ENCODE measurements at places on chromosomes 7 and 10.

GRCh38 chr10:130171196-130171595 is 35.0 kb downstream of the GLRX3 start:
- peak; percentile 43 for DNase-seq

DNA sequence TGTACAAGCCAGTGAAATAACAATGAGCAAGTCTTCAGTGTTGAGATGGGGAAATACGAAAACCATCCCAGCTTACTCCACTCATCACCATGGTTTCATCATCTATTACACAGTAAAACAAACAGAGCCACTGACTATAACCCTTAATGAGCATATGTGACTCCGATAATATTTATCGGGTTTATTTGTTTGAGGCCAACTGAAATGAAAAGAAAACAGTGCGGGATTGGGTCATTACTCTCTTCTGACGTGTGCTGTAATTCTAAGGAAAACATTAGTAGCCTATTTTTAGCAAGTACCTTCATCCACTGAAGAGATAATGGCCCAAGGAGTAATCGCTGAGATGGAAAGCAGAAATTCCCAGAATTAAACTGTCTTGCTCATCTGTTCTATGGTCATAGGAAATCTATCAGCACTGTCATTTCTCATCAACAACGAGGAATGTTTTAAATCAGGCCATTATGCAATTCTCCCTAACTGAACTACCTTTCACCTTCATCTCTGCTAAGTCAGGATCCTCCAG is 716.5 kb downstream of the INHBA start:
- DNase-seq, result no peak

DNA sequence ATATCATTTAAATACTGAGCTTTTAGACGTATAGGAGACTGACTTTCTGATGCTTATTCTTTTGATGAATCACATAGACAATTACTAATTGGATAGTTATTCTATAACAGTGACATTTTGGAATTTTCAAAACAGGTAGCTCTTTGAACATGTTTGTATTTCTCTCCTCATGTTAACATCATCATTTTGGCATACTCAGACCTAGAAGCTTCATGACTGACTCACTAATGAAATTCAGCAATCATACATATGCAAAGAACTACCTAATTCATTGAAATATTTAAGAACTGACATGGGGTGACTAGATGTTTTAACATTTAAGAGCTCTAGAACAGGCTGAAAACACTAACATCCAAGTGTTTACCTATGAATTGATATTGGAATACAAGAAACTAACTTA is 192.3 kb downstream of the VTI1A start:
- DNase-seq, result no peak

DNA sequence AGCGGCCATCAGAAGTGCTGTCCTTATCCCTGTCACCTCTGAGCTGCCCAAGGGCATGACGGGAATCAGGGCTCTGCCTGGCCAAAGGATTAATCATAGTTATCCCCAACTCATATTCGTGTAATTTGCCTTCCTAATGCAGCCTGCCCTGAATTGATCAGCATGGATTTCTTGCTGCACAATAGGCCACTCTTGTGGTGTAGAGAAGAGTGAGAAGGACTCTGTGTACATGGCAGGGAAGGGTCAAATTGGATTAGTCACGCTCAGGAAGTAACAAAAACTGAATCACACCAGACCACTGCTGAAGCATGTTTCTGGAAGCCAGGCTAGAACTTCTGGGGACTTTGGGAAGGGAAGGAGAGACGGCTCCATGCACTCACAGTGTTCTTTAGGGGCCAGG is 227.0 kb downstream of the BUB3 start:
- DNase-seq, result no peak

- no peak for DNase-seq
Measured at GRCh38 chr7:101239191-101239950, 1.8 kb upstream of the CLDN15 start.

DNA sequence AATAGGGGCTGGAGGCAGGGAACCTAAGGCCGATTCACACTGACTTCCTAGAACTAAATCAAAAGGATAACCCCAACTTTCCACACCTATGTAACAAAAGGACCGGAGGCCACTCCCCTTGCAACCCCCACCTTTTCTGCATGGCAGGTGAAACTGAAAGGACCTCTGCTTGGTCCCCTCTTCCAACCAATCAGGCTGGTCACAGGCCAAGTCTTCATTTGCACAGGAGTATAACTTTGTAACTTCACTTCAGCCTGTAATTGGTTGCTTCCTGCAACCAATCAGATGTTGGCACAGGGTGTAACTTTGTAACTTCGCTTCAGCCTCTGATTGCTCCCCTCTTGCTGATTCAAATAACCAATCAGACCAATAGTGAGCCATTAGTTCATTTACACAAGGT is 190.0 kb downstream of the FAM107B start:
- DNase-seq, result peak; percentile 83

DNA sequence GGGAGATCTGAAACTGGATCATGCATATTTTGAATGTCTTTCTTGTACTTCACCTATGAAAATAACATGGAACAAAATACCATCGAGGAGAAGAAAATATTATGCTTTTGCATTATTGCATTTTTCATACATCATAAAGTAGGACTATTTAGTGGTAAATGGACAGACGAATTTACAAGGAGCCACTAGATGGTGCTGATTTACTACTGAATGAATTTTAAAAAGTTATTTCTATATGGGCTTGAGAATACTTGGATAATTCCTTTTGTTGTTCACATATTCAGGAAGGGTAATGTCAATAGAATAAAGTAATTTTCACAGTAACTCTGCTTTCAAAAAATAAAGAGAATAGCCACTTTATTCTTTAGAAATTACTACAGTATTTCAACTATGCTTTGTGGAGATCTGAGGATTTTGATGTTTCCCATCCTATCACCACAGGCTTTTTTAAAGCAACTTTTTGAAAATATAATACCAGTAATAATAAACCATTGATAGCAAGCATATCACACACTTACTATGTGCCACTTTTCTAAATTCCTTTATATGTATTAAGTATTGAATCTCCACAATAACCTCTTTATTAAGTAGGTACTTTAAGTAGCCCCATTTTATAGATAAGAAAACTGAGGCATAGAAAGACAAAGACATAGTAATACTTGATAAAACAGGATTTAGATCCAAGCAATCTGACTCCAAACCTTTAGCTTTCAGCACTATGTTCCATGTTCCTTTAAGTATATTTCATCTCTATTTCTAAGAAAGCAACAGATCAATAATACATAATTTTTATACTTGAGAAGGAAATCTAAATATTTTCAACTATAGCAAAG is 38.6 kb downstream of the NEBL start:
- no peak for DNase-seq

DNA sequence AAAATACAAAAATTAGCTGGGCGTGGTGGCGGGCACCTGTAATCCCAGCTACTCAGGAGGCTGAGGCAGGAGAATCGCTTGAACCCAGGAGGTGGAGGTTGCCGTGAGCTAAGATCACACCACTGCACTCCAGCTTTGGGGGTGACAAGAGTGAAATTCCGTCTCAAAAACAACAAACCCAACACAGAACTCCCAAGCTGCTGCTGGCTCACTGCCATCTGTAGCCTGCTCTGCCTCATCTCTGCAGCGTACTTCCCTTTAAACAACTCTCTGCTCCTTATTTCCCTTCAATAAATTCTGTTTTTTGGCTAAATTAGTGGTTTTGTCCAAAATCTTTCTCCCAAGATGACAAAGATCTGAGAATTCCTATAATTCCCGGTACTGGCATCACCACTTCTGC is 189.2 kb upstream of the GALNT17 start:
- no peak for DNase-seq

GRCh38 chr10:71534568-71535194 is 138.0 kb downstream of the CDH23 start:
- no peak for DNase-seq

GRCh38 chr10:33332183-33333065 is 2.0 kb downstream of the NRP1 start:
- no peak for DNase-seq

DNA sequence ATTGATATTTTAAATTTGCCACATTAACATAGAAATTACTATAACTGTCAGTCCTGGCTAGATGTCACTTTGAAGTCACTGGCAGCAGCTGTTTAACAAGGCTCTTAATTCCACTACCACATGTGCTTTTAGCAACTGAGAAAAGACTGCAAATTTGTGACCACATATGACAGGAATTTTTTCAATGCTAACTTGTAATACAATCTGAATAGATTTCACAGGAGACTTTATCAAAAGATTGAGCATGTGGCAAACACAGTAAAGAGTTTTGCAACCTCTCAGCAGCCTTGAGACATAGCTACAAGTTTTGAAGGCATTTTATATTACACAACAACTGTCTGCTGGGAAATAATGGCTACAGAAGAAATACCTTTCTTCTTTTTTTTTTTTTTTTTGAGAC is 73.0 kb downstream of the MICU1 start:
- no peak for DNase-seq

DNA sequence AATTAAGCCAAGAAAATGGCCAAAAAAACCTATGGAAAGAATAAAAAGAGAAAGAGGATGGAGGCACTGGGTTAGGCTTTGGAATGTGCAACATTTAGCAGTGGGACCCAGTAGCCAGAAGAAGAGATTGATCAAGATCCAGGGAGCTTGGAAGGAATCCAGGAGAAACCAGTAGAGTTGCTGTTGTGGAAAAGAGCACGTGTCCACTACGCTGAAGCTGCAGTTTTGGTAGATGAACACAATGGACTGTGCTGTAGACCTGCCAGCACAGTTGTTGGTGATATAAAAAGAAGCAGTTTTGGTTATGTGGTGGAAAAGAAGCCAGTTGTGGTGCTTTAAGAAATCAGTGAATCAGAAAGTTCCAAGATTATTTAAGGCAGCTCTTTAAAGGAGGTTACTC is 802.2 kb upstream of the POM121L12 start:
- DNase-seq, result no peak

- DNase-seq, result no peak
Measured at GRCh38 chr7:100588438-100588837, 2.3 kb downstream of the FBXO24 start.

- no peak for DNase-seq
Measured at GRCh38 chr10:132436861-132437410, 39.9 kb downstream of the PWWP2B start.

GRCh38 chr7:23247603-23248335 is 1.2 kb downstream of the GPNMB start:
- no peak for DNase-seq

DNA sequence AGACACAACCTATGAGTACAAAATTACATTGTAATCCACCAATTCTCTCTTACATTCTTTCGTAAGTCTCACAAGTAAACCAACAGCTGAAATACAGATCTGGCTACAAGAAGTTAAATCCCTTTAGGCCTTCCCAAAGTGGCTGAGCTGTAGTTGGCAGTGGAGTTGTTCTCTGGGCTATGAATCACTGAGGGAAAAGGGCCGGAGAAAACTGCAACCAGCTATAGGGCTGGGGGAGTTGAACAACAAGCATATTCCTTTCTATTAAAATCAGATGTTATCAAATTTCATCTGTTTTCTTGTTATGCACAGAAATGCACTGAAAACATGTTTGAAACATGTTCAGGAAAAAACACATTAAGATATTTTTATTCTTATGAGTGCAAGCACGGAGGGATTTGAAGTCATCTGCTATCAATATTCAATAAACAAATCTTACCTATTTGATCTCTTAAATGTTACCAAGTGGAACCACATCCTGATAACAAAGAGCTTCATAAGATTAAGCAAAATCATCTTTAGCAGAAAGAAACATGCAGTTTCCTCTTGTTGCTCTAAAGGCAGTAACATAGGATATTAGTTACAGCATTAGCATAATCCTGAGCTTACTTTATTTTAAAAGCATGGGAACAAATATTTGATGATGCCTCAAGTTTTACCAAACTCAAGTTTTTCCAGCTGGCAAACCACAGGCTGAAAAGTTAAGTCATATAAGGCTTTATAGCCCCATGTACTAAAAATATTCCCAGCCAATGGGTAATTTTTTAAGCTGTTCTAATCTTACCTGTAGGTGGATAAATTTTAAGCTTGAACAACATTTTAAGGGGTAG is 212.7 kb downstream of the TAX1BP1 start:
- DNase-seq, result peak; percentile 3

GRCh38 chr10:74103560-74104258 is 46.9 kb downstream of the AP3M1 start:
- DNase-seq, result peak; percentile 7

DNA sequence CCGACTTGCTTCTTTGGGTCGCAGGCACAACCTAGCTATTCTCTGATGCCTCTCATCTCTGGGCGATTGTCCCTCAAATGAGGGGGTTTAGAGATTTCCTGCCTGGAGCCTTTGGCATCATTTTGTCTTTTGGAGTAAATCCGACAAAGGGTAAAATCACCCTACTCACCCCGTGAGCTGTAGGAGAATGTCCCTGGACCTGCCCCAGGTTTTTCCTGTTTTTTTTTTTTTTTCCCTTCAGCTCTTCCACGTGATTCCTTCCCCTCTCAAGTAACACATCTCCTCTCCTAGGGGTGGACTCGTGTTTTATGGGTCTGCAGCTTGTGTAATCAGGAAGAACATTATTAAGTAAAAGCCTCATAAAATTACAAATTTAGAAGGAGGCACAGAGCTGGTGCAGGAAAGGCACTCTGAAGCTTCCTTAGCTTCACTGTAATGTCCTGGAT is 128.4 kb upstream of the ZNF746 start:
- no peak for DNase-seq

- no peak for DNase-seq
Measured at GRCh38 chr7:69090936-69091335, 507.3 kb upstream of the AUTS2 start.

GRCh38 chr10:127942811-127943210 is 35.9 kb downstream of the PTPRE start:
- no peak for DNase-seq

GRCh38 chr10:6576326-6576725 is 3.8 kb downstream of the PRKCQ start:
- no peak for DNase-seq

- no peak for DNase-seq
Measured at GRCh38 chr7:105216786-105217185, 171.9 kb downstream of the SRPK2 start.

GRCh38 chr10:122362621-122363020 is 11.9 kb upstream of the PLEKHA1 start:
- no peak for DNase-seq

DNA sequence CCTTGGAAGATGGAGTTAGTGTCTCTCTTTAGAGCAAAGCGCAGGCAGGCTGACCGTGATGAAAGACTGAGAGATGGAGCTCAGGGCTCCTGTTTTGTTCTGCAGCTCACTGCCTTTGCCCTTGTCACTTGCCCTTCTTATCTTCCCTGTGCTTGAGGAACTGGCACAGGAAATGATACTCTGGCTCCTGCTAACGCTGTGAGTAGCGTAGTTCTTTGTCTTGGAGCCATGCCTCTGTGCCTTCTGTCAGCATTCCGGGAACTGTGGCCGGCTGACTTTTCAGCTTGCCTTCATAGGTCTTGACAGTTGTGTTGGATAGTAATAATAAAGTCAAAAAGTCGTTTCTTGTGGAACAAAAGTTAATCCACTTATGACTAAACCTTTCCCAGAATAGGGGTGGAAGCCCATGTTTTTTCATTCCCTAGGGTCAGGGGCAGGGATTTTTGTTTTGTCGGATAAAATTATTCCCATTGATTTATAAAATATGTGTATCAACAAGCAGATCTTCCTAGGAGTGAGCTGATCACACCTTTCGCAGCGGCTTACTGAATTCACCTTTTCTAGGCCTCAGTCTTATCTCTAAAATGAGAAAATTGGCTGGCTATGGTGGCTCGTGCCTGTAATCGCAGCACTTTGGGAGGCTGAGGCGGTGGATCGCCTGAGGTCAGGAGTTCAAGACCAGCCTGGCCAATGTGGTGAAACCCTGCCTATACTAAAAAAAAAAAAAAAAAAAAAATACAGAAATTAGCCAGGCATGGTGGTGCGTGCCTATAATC is 16.6 kb upstream of the TMEM236 start:
- DNase-seq, result no peak

GRCh38 chr10:77925410-77925794 is 1.2 kb downstream of the DLG5 start:
- no peak for DNase-seq

Measured in CD4-positive, alpha-beta T cell treated with Interleukin-21 for 1 hour (primary cell).